ENCODE measurements at places on chromosomes 2 and 18.

DNA sequence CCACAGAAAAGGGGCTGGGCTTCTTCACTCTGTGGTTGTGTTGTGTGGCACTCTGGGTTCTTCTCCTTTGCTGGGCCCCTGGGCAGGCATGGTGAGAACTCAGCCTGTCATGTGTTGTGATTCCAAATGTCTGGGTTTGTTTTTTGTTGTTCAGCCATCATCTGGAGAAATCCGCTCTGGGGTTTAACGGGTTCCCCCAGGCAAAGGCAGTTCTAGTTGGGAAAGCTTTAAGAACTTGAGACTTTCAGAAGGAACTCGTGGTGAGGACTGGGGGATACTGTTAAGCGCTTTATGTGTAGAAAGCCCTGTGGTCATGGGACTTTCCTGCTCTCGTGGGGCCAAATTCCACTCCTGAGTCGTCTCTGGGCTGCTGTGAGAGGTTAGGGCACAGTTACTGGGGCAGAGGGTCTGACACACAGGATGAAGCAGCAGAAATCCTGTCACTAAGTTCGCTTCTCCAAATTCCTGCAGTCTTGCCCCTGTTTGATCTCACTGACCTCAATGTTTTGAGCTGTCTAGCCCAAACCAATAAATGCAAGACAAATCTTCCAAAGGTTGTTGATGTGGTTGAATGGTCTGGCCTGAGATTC, 87.7 kb downstream of the RAPGEF4 start:
- DNase-seq, result no peak

DNA sequence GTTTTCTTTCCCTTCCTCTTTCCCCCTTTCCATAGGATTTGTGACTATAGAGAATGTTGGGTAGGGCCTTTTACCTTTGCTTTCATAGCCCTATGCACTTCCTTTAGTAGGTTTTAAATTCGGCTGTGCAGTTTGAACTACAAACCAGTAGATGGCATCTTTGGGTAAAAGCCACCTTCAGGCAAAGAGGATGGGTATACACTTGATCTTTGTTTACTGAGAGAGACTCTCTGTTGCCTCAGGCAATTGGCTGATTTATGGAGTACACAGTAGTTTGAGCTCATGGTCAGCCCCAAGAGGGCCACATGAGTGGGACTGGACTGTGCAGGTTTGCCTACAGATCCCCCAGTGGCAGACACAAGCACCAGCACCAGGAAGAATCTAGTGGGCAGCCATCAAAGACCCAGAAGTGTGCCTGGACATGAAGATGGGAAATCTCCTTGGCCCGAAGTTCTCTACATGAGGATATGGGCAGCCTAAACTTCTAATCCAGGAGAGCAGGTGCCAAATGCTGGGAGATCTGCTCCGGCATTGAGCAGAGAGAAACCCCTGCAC, 1304.3 kb upstream of the DDX18 start:
- DNase-seq, result no peak

- DNase-seq, result no peak
Measured at GRCh38 chr2:108907822-108908712, 81.0 kb downstream of the EDAR start.

GRCh38 chr2:218290316-218291261, 1.7 kb downstream of the TMBIM1 start:
- no peak for DNase-seq

GRCh38 chr18:39453356-39453755, 1887.8 kb upstream of the CELF4 start:
- DNase-seq, result no peak

GRCh38 chr2:2266699-2267449, 64.2 kb downstream of the MYT1L start:
- no peak for DNase-seq

GRCh38 chr2:191740016-191740419, 62.1 kb downstream of the NABP1 start:
- DNase-seq, result peak; percentile 7

DNA sequence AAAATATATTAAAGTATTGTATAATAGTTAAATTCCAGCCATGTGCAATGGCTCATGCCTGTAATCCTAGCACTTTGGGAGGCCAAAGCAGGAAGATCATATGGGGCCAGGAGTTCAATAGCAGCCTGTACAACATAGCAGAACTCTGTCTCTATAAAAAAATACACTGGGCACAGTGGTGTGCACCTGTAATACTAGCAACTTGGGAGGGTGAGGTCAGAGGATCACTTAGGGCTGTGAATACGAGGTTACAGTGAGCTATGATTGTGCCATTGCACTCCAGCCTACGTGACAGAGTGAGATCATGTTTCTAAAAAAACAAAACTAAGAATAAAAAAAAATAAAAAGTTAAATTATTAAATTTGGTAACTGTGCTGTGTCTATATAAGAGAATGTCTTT, 36.1 kb downstream of the ZRANB3 start:
- no peak for DNase-seq

GRCh38 chr18:9022397-9023155, 79.9 kb upstream of the NDUFV2 start:
- DNase-seq, result no peak

- DNase-seq, result no peak
Measured at GRCh38 chr2:55076721-55077120, 26.5 kb upstream of the RTN4 start.

- no peak for DNase-seq
Measured at GRCh38 chr2:219250049-219250781, 2.8 kb upstream of the TUBA4B start.

- DNase-seq, result no peak
Measured at GRCh38 chr2:204628926-204629712, 83.8 kb downstream of the PARD3B start.

GRCh38 chr2:231007286-231008098, 11.6 kb downstream of the SPATA3 start:
- no peak for DNase-seq

DNA sequence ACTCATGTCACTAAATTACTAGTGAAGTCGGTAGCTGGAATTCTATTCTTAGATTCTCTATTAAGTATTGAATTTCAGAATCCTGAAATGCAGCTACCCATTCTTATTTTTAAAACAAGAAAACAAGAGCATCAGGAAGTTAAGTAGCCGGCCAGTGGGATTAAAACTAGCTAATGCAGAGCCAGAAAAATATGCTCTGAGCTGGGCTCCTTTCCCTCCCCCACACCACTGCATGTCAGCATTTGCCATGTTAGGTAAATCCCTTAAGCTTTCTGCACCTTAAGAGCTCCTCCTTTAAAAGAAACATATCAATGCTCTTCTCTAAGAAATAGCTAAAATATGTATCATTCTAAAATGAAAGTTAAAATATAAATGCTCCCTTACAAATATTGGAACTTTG, 72.2 kb upstream of the MFF start:
- DNase-seq, result no peak

GRCh38 chr18:62325806-62326645, 916 bp downstream of the TNFRSF11A start:
- DNase-seq, result no peak

- no peak for DNase-seq
Measured at GRCh38 chr18:6487968-6488367, 73.3 kb upstream of the L3MBTL4 start.

DNA sequence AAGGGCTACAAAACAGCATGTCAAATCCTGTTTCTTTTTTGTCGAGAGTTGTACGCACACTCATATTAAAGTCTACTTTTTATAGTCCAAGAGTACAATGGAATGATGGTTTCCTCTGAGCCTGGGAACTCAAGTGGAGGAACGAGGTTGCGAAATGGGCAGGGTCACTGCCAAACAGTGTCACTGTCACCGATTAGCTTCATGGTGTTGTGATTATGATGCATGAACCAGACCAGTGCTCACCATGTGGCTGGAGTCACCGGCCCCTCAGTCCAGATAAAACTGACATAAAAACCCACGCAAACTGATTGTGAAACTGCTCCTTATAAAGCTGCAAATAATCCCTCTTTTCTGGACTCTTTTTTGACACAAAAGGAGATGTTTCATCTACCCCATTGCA, 122.0 kb downstream of the COPS8 start:
- DNase-seq, result no peak

DNA sequence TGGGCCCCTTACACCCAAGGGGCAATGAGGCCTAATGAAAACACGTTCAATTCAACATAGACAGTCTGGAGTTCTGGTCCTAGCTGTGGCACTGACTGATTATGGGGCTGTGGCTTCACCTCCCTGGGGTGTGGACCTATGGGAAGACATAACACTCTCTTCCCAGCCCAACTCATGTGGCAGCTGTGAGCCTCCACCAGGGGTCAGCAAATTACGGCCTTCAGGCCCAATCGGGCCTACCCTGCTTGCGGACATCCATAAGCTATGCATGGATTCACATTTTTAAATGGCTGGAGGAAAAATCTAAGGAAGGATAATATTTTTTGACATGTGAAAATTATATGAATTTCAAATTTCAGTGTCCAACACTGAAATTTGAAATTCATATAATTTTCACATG, 101.3 kb downstream of the LOXHD1 start:
- no peak for DNase-seq

GRCh38 chr2:237693291-237693994, 66.1 kb downstream of the LRRFIP1 start:
- DNase-seq, result no peak

DNA sequence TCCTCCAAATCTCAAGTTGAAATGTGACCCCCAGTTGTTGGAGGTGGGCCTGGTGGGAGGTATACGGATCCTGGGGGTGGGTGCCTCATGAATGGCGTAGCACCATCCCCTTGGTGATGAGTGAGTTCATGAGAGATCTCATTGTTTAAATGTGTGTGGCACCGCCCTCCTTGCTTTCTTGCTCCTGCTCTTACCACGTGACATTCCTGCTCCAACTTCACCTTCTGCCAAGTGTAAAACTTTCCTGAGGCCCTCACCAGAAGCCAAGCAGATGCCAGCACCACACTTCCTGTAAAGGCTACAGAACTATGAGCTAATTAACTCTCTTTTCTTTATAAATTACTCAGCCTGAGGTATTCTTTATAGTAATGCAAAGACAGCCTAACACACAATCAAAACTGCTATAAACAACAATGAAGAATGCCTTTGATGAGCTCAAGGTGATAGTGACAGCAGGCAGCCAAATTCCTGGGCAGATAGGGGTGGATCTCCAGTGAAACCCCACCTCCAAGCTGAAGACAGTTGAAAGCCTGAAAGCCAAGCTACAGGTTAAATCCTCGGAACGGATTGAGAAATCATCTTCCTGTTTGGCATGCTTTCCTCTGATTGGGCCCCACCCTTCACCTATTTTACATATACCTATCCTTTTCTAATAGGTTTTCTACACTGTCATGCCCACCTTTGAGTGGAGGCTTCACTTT, 26.9 kb downstream of the MCEE start:
- no peak for DNase-seq

- DNase-seq, result no peak
Measured at GRCh38 chr18:79911344-79912270, 39.8 kb downstream of the SLC66A2 start.

GRCh38 chr2:219643788-219644398, 16.5 kb downstream of the SLC4A3 start:
- no peak for DNase-seq

- DNase-seq, result no peak
Measured at GRCh38 chr2:239466061-239466754, 65.4 kb upstream of the HDAC4 start.

DNA sequence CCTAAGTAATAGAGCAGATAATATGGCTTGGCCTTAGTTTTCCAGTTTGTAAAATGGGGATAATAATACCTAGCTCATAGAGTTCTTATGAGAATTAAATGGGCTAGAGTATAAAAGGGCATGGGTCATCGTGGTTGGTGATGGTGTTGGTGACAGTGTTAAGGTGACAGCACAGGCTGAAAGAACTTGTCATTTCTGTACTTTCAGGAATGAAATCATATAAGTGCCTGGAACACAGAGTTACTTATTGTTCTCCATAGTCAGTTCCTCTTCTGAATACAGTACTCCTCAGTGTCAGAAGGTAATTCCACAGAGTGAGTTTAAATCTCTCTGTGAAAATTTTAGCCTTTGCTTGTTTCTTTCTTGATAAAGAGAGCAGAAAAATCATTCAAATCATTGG, 42.4 kb downstream of the KIF5C start:
- DNase-seq, result no peak

- DNase-seq, result no peak
Measured at GRCh38 chr2:2848621-2849333, 517.7 kb upstream of the MYT1L start.

GRCh38 chr2:85326406-85327159, 1.2 kb downstream of the TGOLN2 start:
- DNase-seq, result no peak

DNA sequence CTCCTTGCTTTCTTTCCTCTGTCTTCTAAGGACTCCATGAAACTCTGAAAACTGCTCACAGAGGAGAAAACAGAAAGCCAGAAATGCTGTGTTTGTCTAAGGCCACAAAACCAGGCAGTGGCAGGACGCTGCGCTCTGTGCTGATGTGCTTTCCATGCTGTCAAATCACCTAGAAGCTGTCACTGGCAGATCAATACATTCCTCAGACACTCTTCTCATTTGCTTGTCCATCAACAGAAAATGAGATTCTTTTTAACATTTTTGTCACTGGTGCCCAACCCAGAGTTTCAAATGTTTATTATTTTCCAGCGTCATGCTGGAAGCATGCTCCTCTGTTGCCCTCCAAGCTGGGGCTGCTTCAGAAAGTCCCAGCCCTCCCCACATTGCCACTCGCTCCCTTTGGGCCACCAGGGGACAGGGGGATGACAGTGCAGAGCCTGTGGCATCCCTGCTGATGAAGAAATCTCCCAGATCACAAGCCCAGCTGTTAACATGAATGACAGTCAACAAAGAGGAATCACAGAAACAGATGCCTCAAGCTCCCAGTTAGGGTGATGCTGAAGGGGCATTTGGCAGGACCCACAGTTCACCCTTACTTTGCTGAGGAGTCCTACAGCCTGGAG, 117.5 kb upstream of the MEIS1 start:
- DNase-seq, result no peak

- no peak for DNase-seq
Measured at GRCh38 chr18:66601649-66602048, 2.2 kb downstream of the CDH19 start.

DNA sequence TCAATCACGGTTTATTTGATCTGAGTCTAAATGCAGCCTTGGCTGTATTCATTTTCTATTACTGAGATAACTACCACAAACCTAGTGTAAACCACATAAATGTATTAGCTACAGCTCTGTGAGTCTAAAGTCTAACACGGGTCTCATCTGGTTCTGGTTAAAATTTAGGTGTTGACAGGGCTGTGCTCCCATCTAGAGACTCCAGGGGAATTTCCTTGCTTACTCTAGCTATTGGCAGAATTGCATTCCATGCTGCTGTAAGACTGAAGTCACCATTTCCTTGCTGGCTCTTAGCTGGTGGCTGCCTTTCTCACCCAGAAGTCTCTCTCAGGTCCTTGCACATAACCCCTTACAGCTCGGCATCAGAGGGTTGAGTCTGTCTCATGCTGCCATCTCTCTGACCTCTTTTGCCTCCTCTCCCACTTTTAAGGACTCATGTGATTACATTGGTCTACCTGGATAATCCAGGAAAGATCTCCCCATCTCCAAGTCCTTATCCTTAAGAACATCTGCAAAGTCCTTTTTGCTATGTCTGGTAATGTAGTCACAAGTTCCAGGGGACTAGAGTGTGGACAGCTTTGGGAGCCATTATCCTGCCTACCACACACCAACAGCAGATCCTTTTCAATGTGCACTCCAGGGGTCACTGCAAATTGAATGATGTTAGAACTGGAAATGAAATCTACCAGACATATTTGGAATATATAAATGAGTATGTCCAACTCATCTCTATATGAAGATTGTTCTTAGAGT, 207.0 kb upstream of the AGAP1 start:
- DNase-seq, result no peak

Measured in stimulated activated CD4-positive, alpha-beta T cell treated with anti-CD3 and anti-CD28 coated beads, Interleukin-1b, Interleukin-23, amount 100 ng/mL, for 1 hour (primary cell).